ENCODE measurements at places on chromosomes 3 and 15.
A peak's percentile ranks its signal among the peaks of the same experiment; 100 is the strongest.

DNA sequence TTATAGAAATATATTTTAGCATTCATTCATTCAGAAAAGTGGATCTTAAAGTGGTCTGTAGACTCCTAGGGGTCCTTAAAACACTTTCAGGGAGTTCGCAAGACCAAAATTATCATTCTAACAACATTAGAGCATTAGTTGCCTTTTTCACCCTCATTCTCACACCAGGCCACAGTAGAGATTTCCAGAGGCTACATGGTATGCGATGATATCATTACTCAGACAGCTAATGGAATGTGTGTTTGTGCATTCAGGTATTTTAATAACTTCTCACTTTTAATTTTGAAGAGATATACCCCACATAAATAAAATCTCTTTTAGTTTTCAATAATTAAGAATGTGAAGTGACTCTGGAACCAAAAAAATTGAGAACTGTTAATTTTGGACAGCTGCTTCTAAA is 206.9 kb downstream of the NSUN3 start:
- no peak for DNase-seq

DNA sequence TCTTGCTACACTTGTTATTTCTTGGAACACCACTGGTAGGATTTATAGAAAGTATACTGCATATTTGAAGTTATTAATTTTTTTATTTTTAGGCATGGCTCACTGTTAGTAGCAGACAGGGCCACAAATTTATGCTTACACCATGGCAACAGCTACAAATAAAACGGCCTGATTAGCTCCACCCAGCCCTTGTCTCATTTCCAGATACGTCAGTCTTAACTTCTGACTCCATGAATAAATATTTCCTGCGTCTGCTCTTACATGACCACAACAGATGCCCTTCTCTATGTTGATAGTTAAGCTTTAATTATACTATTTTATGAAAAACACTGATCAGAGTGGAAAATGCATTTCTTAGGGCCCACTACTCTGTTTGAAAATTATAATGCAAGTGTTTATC is 62.3 kb upstream of the CPOX start:
- DNase-seq, result no peak

DNA sequence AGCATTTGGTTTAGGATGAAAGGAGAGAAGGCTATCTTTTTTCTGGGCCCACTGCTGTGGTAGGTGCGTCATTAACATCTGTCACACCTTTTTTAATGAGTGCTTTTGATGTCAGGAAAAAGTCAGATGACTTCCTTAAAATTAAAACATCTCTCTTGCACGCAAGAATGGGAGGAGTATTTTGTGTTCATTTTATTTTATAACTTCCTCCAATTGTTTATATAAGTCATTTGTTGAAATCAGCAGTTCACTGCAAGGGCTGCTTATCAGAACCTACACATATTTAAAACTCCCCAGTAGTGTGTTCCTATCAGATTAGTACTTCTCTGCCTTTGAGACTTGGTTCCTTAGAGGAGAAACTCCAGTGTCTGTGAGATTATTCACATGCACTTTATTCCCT is 143.8 kb downstream of the NEO1 start:
- peak; percentile 38 for DNase-seq

DNA sequence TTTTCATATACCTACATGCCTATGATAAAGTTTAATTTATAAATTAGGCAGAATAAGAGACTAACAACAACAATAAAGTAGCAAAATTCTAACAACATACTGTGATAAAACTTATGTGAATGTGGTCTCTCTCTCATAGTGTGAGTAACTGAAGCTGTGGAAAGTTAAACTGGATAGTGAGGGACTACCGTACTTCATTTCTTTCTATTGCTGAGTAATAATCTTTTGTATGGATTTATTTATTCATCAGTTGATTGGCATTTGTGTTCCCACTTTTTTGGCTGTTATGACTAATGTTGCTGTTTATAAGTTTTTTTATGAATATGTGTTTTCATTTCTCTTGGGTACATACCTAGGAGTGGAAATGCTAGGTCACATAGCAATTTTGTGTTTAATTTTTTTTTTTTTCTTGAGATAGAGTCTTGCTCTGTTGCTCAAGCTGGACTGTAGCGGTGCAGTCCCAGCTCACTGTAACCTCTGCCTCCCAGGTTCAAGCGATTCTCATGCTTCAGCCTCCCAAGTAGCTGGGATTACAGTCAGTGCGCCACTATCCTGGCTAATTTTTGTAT is 41.0 kb downstream of the RNF111 start:
- DNase-seq, result no peak

DNA sequence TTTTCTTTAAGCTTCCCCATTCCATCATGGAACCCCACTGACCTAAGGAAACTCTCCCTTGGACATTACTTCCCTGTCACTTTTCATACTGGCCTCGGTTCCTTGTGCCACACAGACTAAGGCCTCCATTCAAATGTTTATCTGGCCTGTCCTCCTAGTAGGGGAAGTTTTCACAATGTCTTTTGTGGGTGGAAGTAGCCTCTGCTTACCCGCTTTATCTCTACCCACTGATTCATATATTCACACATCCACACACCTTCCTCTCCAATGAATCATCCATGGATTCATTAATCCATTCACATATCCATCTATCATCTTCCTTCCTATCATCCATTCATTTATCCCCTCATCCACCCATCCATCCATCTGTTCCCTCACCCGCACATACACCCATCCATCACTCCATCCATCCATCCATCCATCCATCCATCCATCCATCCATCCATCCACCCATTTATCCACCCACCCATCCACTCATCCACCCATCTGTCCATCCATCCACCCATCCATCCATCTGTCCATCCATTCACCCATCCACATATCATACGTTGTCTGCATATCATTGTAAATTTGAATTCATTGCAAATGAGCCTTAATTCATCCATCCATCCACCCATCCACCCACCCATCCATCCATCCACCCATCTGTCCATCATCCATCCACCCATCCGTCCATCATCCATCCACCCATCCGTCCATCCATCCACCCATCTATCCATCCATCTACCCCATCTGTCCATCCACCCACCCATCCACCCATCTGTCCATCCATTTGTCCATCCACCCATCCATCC is 49.1 kb downstream of the IQSEC1 start:
- no peak for DNase-seq

- DNase-seq, result no peak
Observed at GRCh38 chr3:152199102-152199840, 69.5 kb upstream of the MBNL1 start.

DNA sequence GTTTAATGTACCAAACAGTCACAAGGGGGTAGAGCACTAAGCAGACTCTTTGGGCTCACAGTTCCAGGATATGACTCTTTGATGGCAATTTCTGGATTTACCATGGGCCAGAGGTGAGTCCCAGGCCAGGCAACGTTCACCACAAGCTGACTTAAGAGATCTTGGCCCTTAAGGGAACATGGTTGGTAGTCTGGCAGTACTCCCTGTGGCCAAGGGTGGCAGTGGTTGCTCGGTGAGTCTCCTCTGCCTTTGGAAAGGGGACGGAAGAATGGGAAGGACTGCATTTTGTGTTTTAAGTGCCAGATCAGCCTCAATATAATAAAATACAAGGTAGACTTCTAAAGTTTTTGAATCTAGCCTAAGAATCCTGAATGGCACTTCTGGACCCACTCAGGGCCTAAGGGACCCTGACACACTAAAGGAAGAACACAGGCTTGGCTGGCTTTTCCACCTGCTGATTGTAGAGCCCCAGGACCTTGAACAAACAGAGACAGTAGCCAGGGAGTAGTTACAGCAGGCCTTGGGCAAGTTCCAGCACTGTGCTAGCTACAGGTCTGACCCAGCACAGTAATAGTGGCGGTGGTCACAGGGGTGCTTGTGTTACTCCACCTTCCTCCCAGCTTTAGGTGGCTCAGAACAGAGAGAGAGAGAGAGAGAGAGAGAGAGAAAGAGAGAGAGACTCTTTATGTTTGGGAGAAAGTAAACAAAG is 730.7 kb upstream of the ALCAM start:
- DNase-seq, result peak; percentile 34

DNA sequence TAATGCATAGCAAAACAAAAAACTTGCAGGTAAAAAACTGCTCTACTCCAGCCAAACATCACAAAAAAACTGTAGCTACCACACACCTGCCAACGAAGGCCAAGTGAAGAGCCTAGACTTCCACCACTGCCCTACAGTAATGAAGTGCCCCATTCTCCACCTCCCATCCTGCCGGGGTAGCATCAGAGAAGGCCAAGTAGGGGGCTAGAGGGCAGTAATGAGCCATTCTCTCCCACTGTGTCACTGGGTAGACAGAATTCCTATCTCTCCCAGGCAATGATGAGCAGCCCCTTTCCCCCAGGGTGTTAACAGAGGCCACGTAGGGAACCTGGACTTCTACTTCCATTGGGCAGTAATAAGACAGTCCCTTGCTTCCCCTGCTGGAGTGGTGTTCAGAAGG is 9.5 kb downstream of the SEC22C start:
- peak; percentile 67 for DNase-seq

DNA sequence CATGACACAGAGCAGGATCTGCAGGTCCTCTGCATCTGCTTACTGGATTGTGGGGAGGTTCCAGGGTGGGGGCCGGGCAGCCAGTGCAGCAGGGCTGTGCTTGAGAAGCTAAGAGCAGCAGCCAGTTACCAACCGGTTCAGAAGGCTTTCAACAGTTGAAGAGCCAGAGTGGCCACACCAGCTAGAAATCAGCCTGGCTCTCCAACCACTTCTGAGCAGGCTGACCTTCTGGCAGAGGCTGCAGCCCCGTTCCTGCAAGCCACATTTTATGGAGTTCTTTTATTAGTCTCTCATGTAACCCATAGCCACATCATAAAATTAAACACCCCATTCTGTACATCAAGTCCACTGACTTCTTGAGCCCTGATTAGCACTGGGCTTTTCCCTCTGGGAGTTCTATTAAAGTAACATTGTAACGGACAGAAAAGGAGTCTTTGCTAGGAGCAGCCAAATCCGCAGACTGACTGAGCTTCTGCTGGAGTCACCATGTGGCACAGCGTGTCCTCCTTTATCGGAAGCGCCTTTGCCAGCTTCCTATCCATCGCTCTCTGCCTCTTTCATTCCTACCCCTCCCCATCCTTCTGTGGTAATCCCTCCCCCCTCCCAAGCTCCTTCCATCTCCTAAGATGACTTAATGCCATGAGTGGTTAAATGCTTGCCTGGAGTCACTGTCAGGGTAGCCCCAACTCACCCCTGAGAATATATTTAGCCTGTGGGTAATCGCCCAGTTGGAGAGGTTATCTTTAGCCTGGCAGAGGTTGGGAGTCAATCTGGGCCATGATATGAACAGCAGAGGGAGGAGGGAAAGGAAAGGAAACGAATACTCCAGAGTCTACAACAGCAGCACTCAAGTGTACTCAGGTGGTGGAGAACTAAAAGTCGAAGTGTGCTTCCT is 138.5 kb upstream of the HES1 start:
- DNase-seq, result peak; percentile 79

GRCh38 chr3:33957176-33957575 is 158.7 kb downstream of the PDCD6IP start:
- peak; percentile 59 for DNase-seq

GRCh38 chr3:39109086-39109485 is 1.6 kb downstream of the TTC21A start:
- DNase-seq, result no peak

DNA sequence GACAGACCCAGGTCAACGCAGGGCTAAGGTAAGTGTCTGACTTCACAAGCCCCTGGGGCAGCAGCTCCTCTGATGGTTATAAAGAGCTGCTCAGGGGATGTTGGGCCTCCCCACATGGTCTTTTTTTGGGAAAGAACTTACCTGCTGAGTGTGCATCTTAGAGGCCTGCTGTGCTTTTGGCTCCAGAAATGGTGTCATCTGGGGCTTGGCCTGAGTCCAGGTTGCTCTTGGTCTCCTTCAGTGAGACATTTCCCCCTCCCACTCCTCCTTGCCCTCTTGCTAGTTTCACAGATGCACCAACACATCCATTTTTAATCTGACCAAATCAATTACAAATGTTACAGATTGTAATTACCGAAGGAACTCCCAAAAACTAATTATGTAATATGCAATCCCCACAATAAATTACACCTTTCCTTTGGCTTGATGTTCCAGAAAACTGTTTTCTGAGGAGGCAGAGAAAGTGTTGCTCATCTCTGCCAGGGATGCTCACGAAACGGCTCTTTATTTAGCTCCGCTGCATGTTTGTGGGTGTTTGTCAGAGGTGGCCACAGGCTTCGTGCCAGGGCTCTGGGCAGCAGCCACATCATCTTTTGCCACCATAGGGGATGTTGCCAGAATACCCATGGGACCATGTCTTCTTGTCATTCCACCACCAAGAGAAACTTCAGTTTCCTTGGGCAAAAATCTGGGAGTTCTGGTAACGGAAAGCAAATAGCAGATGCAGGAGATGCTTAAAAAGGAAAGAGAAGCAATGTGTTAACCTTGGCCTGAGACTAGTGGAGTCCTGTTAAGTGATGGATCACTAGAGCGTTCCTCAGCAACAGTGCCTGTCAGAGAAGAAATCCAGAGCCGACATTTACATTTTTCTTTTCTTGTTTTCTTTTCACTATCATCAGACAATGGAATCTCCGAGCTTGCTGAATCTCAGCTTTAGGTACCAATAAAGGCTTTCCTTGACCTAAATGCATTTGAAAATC is 799.9 kb downstream of the AGBL1 start:
- no peak for DNase-seq

DNA sequence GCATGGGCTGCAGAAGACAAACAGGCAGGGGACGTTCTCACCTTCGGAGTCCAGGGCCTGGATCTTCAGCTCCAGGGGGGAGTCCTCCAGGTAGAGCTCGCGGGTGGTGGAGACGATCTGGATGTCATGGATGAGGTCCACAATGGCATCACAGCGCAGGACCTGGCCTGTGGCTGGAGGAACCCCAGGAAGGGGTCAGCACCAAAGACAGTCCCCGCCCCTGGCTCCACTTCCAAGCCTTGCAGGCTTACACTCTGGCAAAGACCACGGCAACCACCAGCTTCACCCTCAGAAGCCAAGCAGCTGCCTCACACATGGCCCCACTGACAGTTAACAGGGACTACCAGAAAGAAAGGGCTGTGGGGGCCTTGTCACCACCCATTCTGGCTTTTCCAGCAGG is 22.8 kb downstream of the NUP210 start:
- DNase-seq, result no peak

DNA sequence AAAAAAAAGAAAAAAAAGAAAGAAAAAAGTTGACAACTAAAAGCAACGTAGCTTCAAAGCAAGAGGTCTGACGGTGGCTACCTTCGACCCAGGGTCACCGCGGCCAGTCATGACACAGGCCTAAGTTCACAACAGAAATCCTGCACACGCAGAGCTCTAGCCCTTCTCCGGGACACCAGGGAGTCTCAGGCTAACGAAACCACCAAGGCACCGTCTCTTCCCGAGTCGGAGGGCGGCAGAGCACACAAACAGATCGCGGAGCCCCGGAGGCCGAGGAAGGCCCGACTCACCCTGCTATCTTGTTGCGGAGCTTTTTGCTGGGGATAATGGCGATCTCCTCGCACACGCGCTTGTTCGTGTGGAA is 584 bp downstream of the RPS17 start:
- DNase-seq, result no peak
